Trophoblast cell (in vitro differentiated cells and primary cell): ENCODE measurements at places on chromosomes 16 and 17.

- DNase-seq: no peak
Observed at GRCh38 chr17:78125138-78125913, 3.2 kb downstream of the TMC6 start.

DNA sequence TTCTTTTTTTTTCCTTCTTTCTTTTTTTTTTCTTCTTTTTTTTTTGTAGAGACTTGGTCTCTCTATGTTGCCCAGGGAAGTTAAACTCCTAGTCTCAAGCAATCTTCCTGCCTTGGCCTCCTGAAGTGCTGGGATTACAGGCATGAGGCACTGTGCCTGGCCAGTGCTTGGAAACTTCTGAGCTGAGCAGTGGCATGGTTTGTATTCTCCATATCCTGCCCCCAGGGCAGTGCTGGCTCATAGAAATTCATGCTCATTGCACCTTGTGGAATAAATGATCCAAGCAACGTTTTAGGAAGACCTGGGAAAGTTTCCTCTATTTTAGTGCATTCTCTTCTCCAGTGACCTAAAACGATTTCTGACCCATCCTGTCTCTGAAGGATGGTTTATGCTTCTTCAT is 16.7 kb upstream of the SYT17 start:
- DNase-seq: no peak

- DNase-seq: peak; percentile 87
Observed at GRCh38 chr16:87628940-87629339, 26.6 kb downstream of the JPH3 start.

DNA sequence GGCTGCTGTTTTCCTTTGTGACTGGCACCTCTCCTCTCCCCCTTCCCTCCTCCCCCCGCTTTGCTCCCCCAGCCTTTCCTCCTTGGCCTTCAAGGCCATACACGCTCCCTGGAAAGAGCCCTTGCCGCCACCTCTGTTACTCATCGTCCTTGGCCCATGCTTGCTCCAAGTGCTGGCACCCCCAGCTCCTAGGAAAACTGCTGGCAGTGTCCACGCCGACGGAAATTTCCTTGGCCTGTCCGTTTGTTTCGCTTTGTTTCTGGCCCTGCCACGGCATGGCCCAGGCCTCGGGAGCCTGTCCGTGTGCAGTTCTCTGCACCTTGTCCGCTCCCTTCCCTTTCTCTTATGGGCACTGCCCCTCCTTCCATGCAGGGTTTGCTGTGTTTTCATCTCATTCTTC is 18.0 kb downstream of the CA5A start:
- peak; percentile 30 for DNase-seq

DNA sequence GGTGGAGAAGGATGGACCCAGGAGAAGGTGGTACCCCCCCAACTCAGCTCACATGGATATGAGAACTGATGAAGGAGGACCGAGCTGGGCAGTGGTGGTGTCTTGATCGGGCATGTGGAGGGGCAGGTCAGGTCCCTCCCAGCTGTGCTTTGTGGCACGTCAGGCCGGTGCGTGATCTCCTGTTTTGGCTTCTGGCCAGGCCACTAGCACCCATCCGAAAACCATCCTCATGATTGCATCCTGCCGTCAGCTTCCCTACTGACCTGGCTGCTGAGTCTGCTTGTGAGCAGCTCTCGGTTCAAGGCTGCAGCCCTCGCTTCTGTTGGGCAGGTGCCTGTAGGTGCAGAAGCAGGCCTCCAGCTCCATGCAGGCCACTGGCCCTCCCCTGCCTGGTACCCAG is 53.1 kb downstream of the PLD6 start:
- DNase-seq: no peak

- no peak for DNase-seq
Observed at GRCh38 chr17:6475411-6475810, 31.2 kb downstream of the PIMREG start.

DNA sequence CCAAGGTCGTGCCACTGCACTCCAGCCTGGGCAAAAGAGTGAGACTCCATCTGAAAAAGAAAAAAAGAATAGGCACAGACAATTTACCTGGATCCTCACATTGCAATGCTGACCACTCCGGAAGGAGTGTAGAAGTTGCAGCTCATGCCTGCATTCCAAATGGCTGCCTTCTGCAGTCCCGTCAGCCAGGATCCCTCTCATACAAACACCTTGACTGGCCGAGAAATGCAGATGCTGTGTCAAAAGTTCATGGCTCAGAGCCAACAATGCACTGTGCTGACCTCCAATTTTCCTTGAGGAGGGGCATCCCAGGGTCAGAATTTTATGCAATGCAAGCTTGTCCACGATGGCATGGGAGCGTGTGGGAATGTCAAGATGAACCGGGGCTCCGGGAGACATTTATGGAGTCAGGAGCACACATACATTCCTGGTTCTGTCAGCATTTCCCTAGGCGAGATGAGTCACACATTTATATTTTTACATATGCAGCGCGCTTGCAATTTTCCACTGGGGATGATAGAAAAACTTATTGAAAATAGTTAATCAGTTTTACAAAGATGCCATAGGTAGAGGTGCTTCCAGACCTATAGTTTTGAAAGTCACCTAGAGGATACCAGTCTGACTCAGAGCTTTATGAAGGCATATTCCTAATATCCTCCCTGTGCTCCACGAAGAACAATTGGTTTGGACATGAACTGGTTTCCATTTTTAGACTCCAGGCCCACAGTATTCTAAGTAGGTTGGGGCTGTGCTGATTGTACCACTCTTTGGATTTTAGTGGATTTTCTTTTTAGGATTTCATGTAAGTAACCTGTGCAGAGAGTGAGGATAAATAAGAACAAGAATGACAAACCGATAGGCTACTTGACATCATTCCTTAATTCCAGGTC is 614.6 kb downstream of the MAF start:
- DNase-seq: peak; percentile 17

DNA sequence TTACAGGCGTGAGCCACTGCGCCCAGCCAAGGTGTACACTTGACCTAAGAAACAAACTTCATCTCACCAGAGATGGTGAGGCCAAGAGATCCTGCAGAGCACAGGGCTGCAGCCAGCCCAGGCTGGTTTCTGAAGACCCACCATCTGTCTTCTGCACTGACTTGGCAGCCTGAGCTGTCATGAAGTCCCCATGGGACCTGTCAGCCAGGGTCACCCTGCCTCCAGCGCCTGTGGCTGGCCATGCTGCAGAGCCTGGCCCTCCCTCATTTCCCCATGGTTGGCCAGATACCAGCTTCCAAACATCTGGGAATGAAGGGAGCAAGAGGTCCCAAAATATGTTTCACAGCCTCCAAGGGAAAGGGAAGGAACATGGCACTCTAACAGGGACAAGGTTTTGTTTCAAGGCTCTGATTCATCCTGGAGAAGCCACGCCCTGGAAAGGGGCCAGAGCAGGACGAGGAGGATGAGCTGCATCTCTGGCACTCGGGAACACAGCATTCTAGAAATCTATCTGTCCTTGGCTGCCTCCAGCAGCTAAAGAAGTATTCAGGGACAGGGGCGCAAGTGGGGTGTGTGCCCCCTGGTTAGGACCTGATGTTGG is 45.3 kb downstream of the DDX19A start:
- no peak for DNase-seq

- DNase-seq: no peak
Observed at GRCh38 chr16:1950559-1950958, 3.9 kb downstream of the RPL3L start.

DNA sequence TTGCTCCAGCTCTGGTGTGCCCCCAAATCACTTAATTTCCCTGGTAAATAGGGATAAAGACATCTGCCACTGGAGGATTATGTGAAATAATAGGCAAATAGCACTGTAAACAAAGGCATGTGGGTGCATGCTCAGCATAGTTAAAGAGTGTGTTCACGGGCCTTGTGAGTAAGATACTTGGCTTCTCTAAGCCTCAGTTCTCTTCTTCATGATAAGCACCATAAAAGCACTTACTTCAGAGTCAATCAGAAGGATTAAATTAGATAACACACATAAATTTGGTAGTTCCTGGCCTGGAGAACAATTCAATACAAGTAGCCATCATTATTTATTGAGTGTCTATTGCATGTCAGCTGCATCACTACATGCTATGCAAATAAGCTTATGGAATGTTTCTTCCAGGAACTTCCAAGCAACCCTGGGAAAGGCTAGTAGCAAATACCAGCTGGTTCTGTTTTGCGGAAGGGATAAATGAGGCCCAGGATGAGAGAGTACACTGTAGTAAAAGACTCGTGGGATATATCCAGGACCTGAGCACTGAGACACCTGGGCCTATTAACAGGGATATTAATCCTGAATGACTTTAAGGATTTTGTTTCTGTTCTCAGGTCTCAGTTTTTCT is 14.5 kb downstream of the CCL11 start:
- peak; percentile 75 for DNase-seq

GRCh38 chr16:86410081-86410480 is 100.2 kb upstream of the FOXF1 start:
- DNase-seq: no peak

GRCh38 chr17:64063088-64063487 is 42.7 kb upstream of the ICAM2 start:
- no peak for DNase-seq

DNA sequence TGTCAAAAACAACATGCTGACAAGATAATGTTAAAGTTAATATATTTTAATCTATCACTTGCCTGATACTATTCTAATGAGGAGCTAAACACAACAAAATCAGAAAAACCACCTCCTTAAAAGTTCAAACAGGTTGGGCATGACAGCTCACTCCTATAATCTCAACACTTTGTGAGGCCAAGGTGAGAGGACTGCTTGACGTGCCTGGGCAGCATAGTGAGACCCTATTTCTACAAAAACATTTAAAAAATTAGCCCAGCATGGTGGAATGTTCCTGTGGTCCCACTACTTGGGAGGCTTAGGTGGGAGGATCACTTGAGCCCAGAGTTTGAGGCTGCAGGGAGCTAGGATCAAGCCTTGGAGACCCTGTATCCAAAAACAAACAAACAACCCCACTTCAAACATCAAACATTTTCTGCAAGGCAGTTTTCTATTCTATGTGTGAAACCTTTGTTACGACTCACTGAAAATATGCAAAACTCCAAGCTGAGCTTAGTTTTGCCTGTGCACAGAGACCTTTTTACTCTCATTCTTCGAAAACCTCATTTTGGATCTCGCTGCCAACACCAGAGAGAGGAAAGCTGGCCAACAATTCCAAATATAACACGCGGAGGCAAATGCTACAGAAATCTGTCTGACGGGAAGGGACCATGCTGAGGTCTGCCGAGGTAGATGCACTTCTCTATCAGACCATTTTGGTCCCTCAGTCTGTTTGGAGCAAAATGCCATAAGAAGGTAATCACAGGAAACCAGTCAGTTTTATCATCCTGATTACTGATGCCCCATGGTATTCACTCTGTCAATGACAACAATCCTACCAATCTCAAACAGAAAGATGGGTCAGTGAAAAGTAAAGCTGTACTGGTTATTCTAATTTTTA is 6.2 kb downstream of the PHF12 start:
- DNase-seq: no peak

DNA sequence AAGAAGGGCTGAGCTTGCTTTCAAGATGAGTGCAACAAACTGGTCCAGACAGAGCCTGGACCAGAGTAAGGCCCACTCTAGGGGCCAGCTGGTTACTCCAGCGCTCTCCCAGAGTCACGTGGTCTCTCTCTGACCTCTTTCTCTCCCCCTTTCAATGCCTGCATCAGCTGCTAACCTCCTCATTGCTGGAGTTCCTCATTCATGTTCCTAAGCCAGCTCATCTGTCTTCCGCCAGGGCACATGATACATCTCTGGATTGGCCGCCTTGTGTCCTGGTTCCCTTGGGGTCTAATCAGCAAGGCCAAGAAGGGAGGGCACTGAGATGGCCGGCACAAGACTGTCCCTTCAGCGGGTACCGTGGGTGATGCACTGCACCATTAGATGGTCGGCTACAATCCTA is 26.9 kb upstream of the ZFP90 start:
- DNase-seq: no peak

GRCh38 chr17:50593321-50593720 is 32.8 kb downstream of the CACNA1G start:
- peak; percentile 16 for DNase-seq

DNA sequence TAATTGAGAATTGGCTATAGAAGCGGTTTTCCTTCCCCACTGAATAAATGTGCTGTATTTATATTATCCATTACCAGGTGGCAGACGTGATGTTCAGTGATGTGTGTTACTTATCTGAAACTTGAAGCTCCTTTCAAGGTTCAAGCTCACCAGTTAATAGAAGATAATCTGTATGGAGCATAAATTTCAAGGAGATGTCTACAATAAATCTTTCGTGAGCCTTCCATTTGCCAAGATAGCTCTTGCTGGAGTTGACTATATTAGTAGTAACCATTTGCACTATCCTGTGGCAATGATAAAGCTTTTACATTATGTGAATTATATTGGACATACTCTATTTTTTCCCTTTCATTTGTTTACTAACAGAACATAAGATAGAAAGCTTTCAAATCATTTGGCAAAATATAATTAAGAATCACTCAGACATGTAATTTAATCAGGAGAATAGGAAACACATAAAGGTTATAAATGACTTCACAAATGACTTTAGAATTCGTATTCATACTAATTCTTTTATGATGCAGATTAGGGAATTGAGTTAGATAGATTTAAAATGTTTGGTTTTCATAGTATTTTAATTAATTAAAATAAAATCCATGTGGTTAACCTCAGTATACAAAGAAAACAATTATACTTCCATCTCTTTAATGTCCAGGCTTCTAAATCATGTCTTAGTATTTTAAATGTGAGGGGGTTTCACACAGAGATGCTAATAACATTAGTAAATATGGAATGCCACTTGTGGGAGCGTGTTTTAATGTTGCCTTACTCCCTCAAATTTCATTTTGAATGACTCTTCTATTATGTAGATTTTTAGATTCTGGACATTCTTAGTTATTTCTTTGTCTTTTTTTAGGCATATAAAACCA is 664.4 kb upstream of the CDH8 start:
- no peak for DNase-seq

- DNase-seq: no peak
Observed at GRCh38 chr17:78120537-78120936, 8.0 kb downstream of the TMC6 start.

GRCh38 chr16:69787883-69788282 is 25.8 kb downstream of the WWP2 start:
- peak; percentile 58 for DNase-seq

GRCh38 chr17:41549596-41550039 is 21.5 kb upstream of the KRT19 start:
- DNase-seq: no peak

DNA sequence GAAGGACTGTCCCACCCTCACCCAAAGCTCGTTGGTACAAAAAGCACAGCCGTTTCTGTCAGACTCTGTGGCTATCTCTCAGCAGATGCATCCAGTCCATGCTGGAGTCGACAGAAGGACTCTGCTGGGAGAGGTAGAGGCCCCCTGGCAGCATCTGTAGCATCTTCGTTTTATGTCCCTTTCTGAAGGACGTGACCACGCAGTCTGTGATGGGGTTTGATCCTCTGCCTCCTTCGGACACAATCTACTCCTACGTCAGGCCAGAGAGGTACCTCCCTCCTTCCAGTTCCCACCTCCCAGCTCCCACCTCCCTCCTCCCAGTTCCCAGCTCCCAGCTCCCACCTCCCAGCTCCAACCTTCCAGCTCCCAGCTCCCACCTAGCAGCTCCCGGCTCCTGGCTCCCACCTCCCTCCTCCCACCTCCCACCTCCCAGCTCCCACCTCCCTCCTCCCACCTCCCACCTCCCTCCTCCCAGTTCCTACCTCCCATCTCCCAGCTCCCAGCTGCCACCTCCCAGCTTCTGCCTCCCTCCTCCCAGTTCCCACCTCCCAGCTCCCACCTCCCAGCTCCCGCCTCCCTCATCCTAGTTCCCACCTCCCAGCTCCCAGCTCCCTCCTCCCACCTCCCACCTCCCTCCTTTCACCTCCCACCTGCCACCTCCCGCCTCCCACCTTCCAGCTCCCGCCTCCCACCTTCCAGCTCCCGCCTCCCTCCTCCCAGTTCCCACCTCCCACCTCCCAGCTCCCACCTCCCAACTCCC is 11.4 kb upstream of the MC1R start:
- no peak for DNase-seq

- DNase-seq: no peak
Observed at GRCh38 chr16:4641895-4642294, 17.3 kb downstream of the MGRN1 start.
